Stimulated activated CD4-positive, alpha-beta T cell treated with anti-CD3 and anti-CD28 coated beads, Interleukin-15, amount 100 ng/mL, for 1 hour (primary cell): ENCODE measurements at places on chromosomes 3 and 15.

DNA sequence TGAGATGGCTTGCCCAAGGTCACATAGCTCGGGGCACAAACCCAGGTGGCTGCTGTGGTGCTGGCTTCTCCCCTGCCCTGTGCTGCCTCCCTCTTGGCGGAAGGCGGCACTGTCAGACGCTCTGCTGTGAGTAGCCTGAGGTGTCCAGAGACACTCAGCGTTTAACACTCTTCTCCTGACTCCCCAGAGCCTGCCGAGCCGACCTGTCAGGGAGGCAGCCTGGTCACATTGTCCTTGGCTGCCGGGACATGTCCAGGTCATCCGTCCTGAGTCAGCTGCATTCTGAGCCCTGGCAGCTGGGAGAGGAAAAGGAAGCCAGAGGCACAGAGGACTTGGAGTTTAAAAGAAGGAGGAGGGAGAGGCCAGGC, 4.7 kb downstream of the LMAN1L start:
- DNase-seq = no peak

- DNase-seq = no peak
These were observed 109.1 kb upstream of the LRIG1 start for GRCh38 chr3:66609660-66610561.

DNA sequence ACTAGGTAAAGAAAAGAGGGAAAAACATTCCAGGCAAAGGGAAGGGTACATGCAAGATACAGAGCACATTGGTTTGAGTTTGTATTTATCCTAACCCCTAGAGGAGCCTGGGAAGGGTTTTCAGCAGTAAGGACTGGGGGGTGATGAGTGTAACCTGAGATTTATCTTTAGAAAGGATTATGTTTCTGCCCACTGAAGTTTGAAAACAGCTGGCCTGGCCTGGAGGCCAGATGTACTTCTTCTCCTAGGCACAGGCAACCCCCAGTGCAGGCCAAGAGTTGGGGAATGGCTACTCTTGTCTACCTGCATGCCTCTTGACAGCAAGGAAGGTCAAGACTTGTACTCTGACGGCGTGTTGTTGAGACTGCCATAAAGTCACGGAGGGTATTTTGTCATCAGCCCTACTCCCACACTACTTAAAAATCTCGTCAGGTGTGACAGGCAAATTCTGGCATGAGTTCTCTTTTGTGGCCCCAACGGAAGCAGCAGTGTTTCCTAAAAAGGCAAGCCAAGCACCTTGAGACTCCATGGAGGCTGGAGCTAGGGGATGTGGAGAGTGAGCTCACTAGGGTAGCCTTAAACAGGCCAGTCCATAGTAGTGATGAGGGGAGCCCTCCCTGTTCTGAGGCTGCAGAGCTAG, 241.5 kb upstream of the WNT5A start:
- DNase-seq = no peak

DNA sequence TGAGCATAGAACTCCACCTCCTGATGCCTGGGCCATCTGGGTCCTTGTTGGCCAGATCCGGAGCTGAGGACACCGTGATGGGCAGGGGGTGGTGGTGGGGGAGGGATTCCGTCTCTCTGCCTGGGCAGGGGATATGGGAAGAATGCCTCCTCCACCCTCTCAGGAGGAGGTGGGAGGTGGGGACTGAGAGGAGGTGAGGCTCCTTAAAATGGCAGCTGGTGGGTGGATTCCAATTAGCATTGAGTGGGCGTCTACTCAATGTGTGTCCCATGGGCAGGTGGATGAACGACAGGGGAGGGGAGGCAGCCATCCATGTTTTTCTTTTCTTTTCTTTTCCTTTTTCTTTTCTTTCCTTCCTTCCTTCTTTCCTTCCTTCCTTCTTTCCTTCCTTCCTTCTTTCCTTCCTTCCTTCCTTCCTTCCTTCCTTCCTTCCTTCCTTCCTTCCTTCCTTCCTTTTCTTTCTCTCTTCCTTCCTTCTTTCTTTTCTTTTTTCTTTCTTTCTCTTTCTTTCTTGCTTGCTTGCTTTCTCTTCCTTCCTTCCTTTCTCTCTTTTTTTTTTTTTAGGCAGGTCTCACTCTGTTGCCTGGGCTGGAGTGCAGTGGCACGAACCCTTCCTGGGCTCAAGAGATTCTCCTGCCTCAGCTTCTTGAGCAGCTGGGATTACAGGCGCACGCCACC, 5.0 kb downstream of the SLC28A1 start:
- no peak for DNase-seq

GRCh38 chr15:61537337-61537736, 308.2 kb upstream of the RORA start:
- DNase-seq = no peak

DNA sequence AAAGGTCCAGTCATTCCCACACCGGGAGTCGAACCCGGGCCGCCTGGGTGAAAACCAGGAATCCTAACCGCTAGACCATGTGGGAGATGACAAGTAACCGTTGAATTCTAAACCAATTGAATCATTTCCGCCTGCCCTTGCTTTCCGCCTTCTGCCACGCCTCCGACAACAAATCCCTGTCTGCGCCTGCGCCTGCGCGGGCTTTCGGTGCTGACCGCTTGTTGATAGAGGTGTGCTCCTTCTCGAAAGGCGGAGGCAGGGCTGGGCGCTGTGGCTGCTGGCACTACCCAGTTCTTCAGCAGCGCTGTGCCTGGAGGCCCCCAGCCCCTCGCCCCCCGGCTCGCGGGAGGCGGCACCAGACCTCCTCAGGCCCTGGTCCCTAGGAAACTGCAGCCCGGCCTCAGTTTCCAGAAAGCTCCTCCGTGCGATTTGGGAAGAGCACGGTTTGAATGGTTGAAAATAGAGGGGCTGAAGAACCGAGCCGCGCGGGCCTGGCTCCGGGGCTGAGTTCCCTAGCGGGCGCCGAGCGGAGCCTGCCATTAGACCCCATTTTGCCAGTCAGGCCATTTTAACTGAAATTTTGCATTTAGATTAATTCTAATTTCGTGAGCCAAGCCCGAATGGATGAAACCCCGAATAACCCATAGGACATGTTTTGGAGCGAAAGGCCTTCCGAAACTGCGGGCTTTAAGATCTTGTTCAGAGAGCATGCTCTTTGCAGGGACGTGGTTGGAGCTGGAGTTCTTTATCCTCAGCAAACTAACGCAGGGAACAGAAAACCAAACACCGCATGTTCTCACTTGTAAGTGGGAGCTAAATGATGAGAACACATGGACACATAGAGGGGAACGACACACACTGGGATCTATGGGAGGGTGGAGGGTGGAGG, 219.3 kb upstream of the ATP10A start:
- DNase-seq = peak; percentile 90

- DNase-seq = no peak
These were observed 92.9 kb downstream of the WDR76 start for GRCh38 chr15:43919540-43920253.

GRCh38 chr15:45377609-45378148, 665 bp downstream of the GATM start:
- no peak for DNase-seq

GRCh38 chr3:192825657-192826200, 91.9 kb downstream of the MB21D2 start:
- no peak for DNase-seq
